NCI-H1105 (cell line): ENCODE measurements at places on chromosomes 12 and 14.

DNA sequence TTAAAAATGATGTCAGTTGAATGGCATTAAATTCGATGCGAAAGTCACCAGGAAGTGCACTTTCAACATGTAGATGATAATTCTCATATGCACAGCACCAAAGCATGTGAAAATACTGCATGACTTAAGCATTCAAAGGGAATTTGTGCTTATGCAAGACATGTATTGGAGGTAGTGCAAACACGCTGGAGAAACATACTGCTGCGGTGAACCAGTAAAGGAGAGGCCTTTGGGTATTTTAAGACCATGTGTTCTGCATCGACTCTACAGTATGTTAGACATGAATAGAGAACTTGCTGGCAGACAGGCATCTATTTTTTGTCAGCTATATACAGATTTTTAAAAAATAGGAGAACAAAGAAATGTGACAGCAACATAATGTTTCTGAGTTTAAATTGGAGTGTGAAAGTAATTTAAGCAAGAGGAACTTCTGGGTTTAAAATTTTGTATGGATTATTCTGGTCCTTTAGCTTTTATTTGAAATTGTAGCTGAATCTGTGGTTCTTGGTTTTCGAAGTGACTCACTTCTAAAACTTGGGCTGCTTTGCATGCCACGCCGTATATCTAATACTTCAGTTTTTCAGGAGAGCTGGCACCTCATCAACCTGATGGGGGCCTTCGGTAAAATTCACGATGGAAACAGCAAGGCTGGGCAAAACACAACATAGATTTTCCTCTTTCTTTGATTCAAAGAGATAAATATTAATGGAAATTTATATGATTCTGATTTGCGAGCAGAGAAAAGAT is 408.7 kb downstream of the APAF1 start:
- DNase-seq, result no peak

- DNase-seq, result no peak
These were observed 194.8 kb upstream of the SEL1L start for GRCh38 chr14:81728447-81728846.

DNA sequence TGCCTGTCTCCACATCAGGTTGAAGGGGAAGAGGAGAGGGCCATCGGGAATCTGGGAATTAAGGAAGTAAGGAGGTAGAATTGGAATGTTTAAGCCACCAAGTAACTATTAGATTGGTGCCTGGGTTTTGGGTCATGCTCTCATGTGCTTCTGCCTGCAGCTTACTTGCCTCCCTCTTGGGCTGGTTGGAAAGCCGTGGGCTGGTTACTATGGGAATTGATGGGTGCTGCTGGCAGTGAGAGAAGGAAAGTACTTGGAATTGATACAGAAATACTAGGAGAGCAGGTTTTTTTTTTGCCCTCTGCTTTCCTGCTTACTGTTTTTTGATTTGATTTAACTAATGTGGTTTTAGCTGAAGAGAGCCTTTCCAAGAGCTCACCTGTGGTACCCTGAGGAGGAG is 493.5 kb upstream of the RGS6 start:
- no peak for DNase-seq

GRCh38 chr12:98873776-98874175 is 228.7 kb downstream of the APAF1 start:
- no peak for DNase-seq

GRCh38 chr12:20280515-20280914 is 87.8 kb upstream of the PDE3A start:
- no peak for DNase-seq

DNA sequence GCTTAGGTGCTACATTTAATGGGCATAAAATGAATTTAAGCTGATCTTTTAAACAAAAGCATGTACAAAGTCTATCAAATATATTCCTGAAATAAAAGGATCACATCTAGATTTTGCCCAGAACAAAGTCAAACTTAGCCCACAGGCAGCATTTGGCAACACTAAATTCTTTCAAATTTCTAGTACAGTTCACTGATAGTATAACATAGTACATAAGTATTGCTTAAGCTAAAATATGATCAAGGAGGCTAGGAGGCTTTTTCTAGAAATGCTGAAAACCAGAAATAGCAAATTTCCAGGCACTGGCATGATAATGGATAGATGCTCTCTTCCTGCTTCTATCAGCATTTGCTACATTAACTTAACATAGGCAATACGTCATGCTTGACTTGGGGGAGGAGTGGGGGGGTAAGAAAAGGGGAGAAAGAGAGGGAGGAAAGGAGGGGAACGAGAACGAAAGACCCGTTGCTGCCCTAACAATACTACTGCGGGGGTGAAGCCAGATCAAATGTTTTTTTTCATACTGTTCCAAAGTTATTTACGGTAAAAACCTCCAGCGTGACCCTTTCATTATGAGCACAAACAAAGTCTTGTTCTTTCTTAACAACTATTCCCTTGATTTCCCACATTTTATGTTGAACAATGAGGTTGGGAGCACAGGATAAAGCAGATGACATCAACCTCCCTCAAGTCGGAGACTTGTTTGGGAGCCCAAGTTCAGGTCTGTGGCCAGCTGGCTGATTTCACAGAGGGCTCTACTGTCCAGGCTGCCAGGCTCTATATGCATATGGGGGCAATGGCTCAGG is 10.6 kb downstream of the TMED10 start:
- DNase-seq, result no peak

DNA sequence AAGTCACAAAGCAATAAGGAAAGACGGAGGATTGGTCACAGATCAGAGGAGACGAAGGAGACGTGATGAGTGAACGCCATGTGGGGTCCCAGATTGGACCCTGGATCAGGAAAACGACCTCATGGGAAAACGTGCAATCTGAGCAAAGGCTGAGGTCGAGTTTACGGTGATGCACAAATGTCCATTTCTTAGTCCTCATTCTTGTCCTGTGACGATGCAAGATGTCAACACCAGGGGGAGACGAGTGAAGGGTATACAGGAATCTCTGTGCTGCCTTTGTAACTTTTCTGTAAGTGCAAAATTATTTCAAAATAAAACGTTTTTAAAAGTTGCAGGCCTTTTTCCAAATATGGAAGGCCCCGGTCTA is 329.8 kb downstream of the MED13L start:
- DNase-seq, result no peak

- DNase-seq, result no peak
These were observed 734.8 kb downstream of the MED13L start for GRCh38 chr12:115542656-115543055.

GRCh38 chr14:36346052-36346451 is 25.6 kb upstream of the MBIP start:
- peak; percentile 90 for DNase-seq

DNA sequence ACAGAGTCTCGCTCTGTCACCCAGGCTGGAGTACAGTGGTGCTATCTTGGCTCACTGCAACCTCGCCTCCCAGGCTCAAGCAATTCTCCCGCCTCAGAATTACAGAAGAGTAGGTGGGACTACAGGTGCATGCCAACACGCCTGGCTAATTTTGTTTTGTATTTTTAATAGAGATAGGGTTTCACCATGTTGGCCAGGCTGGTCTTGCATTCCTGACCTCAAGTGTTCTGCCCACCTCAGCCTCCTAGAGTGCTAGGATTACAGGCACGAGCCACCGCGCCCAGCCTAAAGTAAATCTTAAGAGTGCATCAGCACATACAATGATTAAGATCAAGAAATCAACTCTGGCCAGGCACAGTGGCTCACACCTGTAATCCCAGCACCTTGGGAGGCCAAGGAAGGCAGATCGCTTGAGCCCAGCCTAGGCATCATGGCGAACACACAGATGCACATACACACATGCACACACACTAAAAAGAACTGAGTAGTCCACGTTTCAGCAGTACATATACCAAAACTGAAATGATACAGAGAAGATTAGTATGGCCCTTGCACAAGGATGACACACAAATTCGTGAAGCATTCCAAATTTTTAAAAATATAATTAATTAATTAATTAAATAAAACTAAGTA is 65.0 kb downstream of the HECTD1 start:
- no peak for DNase-seq

- DNase-seq, result no peak
These were observed 148.5 kb downstream of the FOXN3 start for GRCh38 chr14:89268514-89268913.

GRCh38 chr14:47332939-47333338 is 342.5 kb downstream of the MDGA2 start:
- no peak for DNase-seq

- no peak for DNase-seq
These were observed 11.1 kb upstream of the FBRSL1 start for GRCh38 chr12:132478845-132479244.

GRCh38 chr12:118025168-118025567 is 8.7 kb downstream of the RFC5 start:
- DNase-seq, result no peak

- DNase-seq, result no peak
These were observed 5.0 kb upstream of the KLC1 start for GRCh38 chr14:103623883-103624482.

DNA sequence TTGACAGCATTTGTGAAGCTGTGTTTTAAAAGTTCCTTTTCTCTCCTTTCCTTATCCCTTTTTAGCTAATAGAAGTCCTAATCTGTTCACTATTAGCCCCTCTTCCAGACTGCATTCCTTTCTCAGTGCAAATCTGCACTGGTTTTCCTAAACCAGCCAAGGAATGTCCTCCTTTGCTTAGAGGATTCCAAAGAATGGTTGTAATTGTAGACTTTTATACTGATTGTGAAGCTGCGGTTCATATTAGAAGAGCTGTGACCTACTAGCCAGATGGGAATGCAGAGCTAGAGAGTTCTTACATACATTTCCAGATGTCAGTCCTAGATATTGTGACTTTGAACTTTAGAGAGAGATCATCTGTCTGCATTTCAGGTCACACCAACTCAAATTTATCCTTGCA is 79.8 kb downstream of the MYRFL start:
- no peak for DNase-seq

DNA sequence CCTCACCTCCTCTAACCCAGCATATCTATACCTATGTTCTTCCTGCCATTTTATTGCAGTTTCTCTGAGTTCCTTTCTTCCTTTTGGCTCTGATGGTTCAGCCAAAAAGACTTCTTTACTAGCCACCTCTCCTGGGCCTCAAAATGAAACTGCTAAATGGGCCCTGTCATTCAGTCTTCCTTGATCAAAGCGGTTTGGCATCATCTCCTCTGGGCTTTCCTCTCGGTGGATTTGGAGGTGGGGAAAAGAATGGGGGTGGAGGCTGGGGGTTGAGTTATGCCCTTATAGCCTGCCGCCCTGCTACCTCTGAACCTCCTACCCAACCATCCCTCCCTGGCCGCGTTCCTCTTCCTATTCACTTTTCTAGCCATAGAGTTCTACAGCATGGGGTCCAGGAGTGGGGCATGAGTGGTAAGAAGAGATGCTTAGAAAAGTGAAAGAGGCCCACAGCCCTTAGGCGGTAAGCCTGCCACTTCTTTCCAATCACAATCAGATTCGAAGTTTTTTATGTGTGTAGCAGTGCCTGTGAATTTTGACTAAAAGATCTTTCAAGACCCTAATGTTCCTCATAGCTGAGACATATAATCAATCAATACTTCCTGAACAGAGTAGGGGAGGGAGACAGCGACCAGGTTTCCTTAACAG is 2.5 kb downstream of the AJUBA start:
- no peak for DNase-seq

- no peak for DNase-seq
These were observed 17.8 kb downstream of the FOXG1 start for GRCh38 chr14:28784096-28785048.

DNA sequence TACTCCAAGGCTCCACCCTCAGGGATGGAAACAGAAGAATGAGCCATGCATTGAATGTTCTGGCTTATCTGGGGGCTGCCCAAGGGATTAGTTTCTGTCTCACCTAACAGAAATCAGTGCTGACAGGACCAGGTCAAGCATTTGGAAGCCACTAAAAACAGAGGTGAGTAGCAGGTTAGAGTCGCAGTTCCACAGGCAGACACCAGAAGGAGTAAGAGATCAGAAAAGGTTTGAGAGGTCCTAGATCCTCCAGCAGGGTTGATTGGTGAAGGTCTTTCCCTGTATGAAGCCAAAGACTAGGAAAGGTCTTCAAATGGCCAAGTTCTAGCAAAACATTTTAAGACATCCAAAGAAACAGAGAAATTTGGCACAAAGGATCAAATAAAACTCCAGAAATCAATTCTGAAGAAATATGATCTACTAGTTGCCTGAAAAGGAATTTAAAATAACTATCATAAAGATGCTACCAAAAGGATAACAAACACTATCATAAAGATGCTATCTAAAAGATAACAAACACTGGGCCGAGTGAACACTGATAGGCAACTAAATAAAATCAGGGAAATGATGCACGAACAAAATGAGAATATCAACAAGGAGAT is 19.5 kb upstream of the TTC9 start:
- DNase-seq, result peak; percentile 66

DNA sequence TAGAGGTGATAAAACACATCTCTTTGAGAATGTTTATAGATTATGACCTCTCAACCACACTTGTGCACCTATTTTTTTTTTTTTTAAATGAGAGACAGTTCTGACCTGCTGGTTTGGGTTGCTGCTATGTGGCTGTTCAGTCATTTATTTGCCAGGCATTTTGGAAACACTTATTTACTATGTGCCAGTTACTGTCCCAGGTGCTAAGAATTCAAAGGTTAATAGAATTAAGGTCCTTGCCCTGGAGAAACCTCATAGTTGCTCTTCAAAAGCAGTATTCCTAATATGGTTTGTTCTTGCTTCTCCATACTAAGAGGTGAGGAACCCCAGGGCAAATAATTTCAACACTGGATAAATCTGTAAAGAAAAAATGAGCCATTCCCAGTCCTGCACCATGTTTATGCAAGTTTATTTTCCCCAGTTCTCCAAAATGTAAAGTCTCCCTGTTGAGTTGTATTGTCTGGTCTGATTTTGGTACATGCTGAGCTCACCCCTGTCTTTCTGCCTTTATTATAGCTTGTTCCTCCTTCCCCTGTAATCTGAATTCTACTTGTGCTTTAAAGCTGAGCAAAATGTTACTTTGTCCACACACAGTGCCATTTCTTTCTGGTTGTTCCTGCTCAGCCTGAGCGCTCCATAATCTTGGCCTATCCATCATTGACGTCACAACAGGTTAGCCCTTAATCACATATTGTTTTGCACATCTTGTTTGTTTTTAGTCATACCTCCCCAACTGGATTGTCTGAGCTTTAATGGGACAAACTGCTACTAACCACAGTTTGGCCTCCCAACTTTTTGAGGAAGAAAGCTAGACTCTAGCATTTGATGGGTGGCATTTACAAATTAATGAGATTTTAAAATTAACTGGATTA is 56.7 kb downstream of the SRGAP1 start:
- no peak for DNase-seq

DNA sequence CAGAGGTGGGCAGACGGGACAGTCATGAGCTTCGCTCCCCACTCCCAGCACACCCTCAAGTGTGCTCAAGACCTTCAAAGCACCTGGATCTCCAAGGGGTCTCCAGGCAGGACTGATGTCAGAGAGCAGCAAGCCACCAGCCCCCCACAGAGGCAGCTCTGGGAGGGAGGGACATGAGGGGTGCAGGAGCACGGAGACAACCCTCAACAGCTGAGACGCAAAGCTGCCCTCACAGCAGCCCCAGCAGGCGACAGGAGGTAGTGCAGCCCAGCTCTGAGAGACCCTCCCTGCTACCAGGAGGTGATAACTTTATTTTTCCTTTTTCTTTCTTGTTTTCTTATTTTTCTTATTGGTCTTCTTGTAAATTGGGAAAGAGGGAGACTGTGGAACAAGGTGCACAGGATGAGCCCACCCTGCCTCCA is 17.9 kb downstream of the SIVA1 start:
- DNase-seq, result no peak
